Spleen (tissue), 13 donors: ENCODE measurements at places on chromosomes 2 and 18.

DNA sequence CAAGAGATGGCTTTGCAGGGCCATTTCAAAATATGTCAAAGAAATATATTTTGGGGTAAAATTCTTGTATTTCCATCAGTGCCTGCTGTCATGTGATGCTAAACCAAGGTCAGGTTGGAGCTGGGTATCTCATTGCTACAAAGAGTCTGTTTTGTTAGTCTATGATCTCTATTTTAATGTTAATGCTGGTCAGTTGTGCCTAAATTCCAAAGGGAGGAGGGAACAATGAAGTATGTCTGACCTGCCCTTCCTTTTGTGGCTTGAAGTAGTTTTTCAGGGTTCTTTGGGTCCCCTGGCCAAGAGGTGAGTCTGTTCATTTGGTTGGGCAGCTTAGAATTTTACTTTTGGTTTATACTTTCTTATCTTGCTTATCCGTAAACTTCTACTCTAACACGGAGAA, 61.6 kb upstream of the DYNAP start:
- DNase-seq: no peak

GRCh38 chr18:34709104-34709503, 994 bp upstream of the DTNA start:
- no peak for DNase-seq

DNA sequence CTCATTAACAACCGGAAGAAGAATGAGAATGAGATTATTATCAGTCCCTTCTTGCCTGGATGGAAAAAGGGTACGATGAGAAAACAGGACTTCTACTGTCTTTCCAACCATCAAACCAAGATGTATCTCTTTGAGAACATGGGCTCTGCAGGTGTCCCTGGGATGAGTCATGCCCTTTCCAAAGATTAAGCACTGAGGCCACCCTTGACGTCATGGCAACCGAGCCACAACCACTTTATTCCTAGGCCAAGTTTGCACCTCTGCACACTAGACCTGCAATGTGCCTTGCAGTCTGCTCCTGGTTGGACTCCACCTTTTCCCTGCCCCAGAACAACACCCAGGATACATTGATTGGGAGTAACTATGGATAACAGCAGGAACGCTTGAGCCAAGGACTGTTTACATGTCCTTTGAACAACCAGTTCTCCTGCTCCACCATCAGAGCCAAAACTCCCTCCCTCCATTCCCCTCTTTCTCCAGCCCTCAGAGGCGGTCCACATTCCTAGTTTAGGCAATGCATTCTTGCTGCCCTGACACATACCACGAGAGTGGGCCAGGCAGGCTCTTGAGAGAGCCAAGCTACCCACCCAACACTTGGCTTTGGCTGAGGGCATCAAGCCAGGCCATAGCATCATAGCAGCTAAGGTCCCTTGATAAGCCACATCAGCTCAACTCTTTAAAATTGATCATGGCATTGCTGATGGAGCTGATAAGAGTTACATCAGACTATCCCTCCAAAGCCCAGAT, 310.7 kb downstream of the TNS1 start:
- no peak for DNase-seq

GRCh38 chr2:60411295-60411694, 142.2 kb downstream of the BCL11A start:
- DNase-seq: no peak

DNA sequence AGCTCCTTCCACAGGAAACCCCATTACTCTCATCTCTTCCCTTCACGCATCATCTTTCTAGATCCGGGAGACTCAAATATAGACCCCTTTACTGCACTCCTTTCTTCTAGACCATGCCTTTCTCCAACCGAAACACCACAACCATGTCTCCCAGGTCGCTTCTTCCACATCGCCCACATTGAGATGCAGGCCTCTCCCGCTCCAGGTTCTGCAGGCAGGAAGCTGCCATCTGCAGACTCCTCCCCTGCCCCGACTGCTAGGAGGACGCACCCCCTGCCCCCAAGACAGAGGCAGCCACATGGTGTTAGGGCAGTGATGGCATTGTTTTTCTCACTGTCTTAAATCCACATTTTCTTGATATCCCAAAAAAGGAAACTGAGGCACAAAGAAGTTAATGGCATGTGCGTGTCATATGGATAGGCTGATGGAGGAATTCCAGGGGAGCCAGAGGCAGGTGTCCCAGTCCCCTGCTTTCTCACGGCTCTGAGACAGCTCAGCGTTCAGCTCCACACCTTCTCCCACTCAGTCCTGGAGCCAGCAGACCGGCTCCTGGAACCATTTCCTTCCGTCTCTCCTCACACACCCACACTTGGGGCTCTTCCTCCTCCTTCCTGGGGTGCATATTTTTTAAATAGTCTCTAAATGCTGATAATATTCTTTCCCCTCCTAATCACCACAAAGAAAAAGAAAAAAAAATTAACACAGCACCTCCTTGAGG, 438.4 kb downstream of the EIPR1 start:
- DNase-seq: no peak
